ENCODE measurements at places on chromosomes 2 and 18.
A peak's percentile ranks its signal among the peaks of the same experiment; 100 is the strongest.

DNA sequence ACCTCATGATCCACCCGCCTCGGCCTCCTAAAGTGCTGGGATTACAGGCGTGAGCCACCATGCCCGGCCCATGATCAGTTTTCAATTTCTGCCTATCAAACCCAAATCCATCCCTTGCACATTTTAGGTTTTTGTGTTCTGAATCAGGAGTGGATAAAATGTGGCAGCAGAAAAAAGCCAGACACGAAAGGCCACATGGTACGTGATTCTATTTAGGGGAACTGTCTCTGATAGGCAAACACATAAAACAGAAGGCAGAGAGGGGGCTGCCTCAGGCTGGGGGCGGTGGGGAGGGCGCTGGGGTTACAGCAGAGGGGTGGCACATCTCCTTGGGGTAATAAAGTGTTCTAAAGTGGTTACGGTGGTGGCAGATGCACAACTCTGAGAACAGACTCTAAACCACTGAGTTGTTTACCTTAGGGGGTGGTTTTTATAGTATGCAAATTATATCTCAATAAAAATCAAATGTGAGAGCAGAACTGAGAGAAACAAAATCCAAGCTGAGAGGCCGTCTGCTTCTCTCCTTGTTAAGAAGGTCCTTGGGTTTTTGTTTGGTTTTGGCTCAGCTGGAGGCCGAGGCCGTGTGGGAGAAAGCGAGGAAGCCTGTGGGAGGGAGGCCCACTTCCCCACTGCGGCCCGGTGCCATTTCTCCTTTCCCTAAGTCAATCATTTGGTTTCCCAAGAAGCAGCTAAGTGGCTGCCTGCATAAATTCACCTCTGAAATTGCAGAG, 78.0 kb downstream of the SOWAHC start:
- DNase-seq, result no peak

- DNase-seq, result no peak
These were observed 85.7 kb downstream of the PXDN start for GRCh38 chr2:1658394-1659151.

DNA sequence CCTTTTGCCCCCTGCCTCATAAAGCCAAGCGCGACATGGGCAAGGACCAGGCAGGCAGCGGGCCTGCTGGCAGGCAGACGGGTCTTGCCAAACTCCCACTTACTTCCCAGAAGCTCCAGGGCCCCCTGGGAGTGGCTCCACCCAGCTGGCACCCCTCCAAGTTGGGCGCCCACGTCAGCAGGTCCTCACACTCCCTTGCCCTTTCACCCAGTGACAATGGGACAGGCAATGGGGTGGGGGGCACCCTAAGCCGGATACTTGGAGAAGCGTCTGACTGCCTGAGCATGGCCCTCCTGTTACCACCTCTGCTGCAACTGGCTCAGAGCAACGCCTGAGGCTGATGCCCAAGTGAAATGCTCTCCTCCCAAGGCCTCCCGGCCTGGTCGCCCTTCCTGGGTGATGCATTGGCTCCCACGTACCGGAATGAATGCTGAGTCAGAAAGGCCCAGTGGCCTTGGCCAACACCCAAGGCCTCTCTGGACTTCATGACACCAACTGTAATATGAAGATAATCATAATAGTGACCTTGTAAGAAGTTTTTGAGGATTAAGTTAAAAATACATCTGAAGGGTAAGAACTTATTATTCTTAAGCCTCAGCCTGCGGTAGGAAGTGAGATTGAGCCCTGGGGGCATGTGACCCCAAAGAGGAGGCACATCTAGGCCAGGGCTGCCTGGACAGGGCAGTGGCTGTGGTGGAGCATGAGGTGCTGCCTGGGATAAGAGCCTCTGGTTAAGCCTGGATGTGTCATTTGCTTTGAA, 31.6 kb downstream of the KCNK3 start:
- DNase-seq, result peak; percentile 96

- peak; percentile 79 for DNase-seq
These were observed 386.9 kb downstream of the FIGN start for GRCh38 chr2:163348857-163349380.

DNA sequence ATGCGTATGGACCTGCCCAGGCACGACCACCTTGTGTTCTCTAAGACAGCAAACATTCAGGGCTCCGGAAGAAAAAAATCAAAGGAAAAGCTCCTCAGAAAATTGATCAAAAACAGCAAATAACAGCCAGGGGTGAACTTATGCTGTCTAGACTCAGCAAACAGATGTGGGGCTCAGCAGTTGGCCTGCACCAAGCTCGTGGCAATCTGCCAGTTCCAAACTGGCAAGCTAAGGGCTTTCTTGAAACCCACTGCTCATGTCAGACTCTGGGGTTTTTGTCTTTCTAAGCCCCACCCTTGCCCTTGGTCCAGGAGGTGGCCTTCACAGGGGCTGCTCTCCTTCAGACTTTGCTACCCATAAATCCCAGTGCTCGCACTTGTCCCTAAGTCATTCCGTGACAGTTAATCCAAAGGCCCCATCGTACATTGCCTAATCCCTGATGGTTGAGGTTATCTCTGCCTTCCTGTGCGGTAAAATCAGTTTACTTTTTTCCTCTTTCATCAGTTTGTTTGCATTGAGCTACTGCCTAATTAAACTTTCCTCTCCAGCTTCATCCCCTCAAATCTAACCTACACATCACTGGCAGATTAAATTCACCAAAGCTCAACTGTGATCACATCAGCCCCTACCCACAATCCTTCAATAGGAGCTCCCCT, 408.0 kb downstream of the LRATD1 start:
- no peak for DNase-seq
